ENCODE measurements at places on chromosomes 16 and 17.

- DNase-seq: no peak
Observed at GRCh38 chr17:39529455-39529854, 68.2 kb downstream of the CDK12 start.

DNA sequence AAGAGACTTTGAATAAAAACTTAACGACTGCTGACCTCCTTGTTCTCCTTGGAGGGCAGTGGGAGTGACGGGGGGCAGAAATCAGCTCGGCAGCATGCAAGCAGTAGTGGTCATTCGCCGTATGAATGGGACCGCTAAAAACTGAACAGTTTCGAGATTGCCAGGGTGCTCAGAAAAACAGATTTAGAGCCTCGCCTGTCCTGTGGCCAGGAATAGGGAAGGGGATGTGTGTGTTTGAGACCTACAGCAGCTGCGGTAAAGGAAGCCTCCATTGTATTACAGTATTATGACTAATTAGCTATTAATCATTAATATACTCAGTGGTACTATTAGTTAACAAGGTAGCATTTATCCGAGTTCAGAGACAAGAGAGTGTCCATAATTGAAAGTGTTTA, 670 bp upstream of the ZNF652 start:
- no peak for DNase-seq

DNA sequence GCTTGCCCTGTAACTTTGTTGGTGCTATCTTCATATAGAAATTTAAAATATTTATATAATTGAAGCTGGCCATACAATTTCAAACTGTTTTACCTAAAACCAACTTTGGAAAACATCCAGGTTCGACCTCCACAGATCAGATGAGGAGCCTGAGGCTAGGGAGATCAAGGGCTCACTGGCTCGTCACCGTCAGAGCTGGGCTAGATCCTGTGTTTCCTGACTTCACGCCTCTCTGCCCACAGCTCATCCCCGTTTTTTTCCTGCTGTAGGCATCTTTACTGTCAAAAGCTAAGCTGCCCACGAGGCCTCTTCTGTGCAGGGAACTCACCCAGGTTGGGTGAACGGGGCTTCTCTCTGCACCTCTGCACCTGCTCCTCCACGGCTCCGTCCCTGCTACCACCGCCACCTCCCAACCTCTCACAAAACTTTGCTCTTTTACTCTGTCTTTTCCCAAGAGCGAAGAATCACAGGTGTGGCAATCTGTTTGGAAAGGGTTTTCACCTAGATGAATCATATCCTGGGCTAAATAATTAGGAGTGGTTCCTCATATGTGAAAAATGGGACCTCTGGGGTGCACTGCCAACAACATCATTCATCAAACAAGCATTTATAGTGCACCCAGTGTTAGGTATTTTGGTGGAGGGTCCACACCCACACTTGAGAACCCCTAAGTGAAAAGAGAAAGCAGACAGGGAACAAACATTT, 24.8 kb upstream of the KDM6B start:
- no peak for DNase-seq

DNA sequence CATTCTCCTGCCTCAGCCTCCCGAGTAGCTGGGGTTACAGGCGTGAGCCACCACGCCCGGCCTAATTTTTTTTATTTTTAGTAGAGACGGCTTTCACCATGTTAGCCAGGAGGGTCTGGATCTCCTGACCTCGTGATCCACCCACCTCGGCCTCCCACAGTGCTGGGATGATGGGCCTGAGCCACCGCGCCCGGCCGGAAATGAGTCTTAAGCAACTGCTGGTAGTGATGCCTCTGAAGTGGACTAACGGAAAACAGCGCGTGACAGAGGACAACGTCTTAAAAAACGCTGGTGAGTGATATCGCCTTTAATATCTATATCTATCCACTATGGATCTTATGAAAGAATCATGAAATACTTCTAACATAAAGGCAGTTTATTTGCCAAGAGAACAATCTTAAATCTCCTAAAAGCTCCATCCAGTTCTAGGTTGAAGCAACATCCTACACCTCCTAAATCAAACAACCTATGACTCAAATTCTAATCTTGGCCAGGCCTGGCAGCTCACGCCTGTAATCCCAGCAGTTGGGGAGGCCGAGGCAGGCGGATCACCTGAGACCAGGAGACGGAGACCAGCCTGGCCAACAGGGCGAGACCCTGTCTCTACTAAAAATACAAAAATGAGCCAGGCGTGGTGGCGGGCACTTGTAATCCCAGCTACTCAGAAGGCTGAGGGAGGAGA, 69.8 kb downstream of the NXN start:
- DNase-seq: no peak

- no peak for DNase-seq
Observed at GRCh38 chr16:72788269-72788809, 259.6 kb downstream of the ZFHX3 start.

DNA sequence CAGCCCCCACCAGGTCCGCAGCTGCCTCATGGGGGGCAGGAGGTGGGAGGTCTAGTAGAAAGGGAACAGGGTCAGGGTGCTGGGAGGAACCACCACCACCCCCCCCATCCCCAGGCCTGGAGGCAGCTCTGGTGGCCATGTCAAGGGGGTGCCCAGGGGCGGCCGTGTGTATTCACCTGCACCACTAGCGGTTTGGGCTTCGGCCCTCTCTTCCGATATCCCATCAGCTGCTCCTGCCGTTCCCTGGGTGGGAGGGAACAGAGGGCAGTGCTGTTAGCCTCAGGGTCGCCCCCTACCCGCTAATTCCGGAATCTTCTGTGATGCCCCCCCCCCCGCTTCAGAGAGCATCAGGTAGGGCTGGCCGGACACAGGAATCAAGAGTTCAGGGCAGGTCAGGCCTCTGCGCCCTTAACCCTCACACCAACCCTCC, 3.8 kb downstream of the CBX4 start:
- no peak for DNase-seq

- no peak for DNase-seq
Observed at GRCh38 chr17:38429476-38430100, 1.3 kb downstream of the ARHGAP23 start.

GRCh38 chr17:81513372-81513752, 763 bp upstream of the ACTG1 start:
- peak; percentile 77 for DNase-seq

DNA sequence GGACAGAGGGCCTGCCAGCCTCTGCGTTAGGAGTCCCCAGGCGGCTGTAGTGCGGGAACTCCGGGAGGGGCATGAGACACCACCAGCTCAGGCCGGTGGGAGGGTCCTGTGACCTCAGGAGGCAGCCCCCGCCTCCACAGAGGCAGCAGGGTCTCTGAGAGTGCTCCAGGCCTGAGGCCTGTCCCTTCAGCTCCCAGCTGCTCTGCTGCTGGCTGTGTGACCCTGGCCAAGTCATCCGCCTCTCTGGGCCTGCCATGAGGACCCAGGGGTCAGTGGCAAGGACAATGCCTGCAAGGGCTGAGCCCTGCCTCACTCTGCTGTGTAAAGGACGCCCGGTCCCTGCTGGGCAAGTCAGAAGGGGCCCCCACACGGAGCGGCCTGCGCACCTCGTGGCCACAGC, 27.1 kb upstream of the ZFPM1 start:
- DNase-seq: no peak

DNA sequence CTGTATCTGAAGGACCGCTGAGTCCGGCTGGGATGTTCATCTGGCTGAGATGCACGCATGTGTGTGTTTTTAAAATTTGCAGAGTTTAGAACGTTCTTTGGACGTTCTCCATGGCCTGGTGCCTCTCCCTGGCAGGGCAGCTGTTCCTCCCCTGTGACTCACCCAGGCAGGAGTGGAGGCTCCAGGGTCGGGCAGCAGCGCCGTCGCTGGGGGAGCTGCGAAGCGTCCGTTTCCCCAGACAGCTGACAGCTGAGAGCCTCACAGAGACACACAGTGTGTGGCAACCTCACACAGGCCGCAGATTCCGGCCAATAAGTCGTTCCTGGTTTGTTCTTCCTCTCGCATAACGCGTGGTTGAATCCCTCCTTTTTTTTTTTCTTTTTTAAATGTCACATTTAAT, 80.6 kb downstream of the OR1D5 start:
- peak; percentile 90 for DNase-seq

GRCh38 chr17:3009411-3009920, 53.9 kb downstream of the OR1D5 start:
- no peak for DNase-seq

DNA sequence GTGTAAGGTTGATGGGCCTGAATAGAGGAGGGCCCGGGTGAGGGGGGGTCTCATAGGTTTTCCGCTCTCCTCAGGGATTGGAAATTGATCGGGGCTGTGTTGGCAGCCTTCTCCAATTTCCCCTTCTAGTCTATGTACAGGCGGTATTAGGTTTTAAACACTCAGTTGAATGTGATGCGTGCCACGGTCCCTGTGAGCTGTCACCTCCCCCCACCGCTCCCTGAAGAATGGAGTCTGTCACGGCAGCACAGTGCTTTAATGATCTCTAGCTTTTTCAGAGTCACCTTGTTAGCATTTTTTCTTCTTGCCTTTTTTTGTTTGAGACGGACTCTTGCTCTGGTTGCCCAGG, 800 bp downstream of the COX4I1 start:
- no peak for DNase-seq

GRCh38 chr17:6168296-6168695, 98.1 kb downstream of the WSCD1 start:
- DNase-seq: no peak

GRCh38 chr17:43673516-43674323, 12.0 kb upstream of the MEOX1 start:
- peak; percentile 87 for DNase-seq

- peak; percentile 65 for DNase-seq
Observed at GRCh38 chr17:17186051-17186450, 20.1 kb downstream of the PLD6 start.

DNA sequence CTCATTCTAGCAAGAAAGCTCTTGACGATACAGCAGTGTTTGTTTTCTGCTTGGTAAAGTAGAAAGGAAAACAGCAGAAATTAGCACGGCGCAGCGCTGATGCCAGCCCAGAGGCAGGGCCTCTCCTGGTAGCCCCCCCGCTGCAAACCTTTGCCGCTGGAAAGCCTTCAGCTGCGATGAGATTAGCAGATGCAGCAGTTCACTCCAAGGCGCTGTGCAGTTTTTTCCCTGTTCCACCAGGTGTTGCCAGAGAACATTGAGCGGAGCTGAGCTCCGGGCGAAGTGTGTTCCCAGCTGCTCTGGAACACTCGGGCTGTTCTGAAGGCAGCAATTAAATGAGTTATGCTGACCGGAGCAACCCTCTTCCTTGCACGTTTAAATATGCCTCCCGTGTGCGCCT, 72.5 kb downstream of the RBFOX1 start:
- DNase-seq: peak; percentile 94

DNA sequence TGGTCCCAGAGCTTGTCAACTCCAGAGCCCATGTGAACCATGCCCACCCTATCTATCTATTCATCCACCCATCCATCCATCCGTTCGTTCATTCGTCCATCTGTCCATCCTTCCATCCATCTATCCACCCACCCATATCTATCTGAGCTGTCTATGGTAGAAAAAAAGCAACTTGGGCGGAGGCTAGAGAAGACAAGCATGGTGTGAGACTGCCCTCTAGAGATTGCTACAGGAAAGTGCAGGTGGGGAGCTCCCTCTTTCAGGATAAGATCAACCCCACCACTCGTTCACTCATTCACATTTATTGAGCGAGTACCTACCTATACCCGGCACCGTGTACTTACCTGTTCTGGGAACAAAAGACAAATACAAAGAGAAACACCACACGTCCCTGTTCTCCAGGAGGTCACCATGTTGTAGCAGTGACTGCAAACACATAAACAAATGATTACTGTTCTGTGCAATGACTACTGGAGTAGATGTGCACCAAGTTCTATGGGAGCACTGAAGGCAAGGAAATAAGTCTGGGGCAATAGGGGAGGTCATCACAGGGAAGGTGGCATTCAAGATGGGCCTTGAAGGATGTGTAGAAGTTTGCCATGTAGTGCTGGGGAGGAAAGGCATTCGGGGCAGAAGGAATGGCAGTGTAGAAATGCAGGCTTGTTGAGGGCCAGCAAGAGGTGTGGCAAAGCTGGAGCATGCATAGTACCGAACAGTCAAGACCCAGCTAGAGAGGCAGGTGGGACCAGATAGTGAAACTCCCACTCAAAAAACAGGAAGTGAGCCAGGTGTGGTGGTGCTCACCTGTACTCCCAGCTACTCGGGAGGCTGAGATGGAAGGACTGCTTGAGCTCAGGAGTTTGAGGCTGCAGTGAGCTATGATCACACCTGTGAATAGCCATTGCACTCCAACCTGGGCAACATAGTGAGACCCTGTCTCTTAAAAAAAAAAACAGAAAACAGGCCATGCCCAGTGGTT, 13.4 kb upstream of the ATP5MC1 start:
- peak; percentile 83 for DNase-seq
